ENCODE measurements at places on chromosomes 4 and X. TPM values are rescaled to one million over a fixed set of nuclear protein-coding genes. Genes with fewer than 3 reads are reported as not detected.

The ABHD18 gene
- 6.3 TPM for total RNA-seq

The GABRA4 gene
- not detected for total RNA-seq

The OTUD6A gene
- not detected for total RNA-seq

The IGFBP7 gene
- total RNA-seq: 955 TPM

The XKRX gene
- total RNA-seq: 0.20 TPM

The CFAP299 gene
- total RNA-seq: not detected
